Smooth muscle cell of the umbilical artery (primary cell): ENCODE measurements at places on chromosomes 4 and X. TPM values are rescaled to one million over a fixed set of nuclear protein-coding genes. Genes with fewer than 3 reads are reported as not detected.

The PAGE4 gene
- total RNA-seq = not detected in 2 replicates

The SMAD1 gene
- total RNA-seq = 12.1 and 16.9 TPM in 2 replicates

The CYP2U1 gene
- 13.6 and 17.8 TPM in 2 replicates for total RNA-seq

The ADH6 gene
- total RNA-seq = not detected in 2 replicates

The SHOX gene
- total RNA-seq = not detected in 2 replicates
